ENCODE measurements at places on chromosomes 7 and 10.

DNA sequence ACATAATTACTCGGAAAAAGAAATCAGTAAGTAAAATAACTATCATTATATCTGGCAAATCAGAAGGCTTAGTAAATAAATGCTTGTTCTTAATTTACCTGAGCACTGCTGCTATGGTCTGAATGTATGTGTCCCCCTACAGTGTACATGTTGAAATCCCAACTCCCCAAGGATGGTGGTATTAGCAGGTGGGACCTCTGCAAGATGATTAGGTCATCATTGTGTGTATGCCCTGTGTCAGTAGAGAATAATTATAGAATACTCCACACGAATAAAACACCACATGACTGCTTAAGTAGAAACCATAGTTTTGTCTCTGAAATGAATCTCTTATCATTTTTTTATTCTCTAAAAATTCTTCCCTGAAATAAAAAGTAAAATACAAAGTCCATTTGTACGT, 101.6 kb downstream of the RNF133 start:
- DNase-seq: no peak

GRCh38 chr7:134750083-134751062, 29.1 kb upstream of the CALD1 start:
- DNase-seq: peak; percentile 26

DNA sequence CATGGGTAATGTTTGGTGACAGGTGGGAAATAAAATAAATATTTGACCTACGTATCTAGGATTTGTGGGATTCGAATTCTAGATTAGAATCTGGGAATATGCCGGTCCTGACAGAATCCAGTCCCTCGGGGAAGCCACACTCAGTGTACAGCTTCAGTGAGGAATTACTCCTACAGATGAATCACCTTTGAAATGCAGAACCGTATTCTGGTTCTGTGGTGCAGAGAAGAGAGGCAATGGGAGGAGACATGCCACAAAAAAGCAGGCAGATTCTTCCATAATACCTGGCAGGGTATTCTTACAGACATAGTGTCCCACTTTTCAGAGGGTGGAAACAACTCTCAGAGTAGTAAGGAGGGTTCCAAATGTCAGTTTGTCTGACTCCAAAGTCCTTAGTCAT, 286.9 kb downstream of the SORCS1 start:
- DNase-seq: no peak

DNA sequence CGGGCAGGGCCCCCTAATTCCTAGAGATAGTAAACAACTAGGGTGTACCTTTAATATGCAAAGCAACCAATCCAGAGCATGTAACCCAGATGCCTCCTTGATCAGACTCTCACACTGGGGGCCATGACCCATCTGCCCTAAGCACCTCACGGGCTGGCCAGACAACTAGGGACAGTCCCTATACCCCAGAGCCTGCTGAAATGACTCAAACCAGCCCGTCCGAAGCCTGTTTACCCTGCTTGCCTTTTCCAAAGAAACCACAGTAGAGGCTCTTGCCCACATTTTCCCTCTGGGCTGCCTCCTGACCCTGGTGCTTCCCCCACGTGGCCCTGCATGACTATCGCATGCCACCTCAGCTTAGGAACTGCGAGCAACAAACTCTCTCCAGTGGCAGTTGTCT, 46.2 kb downstream of the RGS10 start:
- no peak for DNase-seq

DNA sequence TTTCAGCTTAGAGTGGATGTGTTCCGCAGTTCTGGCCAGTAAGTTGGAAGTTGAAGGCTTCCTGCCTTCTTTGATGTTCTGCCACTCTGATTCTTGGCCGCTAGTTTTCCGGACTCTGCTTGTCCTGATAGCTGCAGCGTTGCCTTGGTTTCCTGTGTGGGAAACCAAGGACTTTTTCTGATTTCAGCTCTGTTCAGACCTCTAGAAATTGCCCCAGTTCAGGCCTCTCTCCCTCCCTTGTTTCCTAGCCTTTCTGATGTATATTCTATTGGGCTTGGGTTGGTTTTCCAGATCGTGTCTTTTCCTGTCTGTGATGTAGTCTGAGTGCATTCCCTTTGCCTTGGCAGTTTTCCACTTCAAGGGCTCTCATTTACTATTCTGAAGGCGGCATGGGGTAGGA, 318.7 kb downstream of the BBS9 start:
- no peak for DNase-seq

DNA sequence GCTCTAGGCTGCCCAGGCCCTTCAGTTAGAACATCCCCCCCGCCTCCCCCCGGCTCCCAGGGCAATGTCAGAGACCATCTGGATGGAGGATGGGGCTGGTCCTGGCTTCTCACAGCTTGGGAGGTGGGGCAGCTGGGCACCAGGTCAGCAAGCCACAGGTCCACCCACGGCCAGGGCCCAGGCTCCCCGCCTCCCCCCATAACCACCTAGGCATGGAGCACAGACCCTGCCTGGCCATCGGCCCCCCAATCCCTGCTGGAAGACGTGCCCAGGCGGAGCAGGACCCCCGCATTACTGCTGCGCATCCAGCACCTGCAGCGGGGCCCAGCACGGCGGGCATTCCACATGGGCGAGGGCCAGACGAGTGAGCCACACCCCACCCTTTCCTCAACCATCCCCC, 169.6 kb downstream of the ELFN1 start:
- DNase-seq: no peak

Data from pancreas (tissue), 10 donors.